Panc1 (cell line): ENCODE measurements at places on chromosomes 11 and 22. TPM values are rescaled to one million over a fixed set of nuclear protein-coding genes. Genes with fewer than 3 reads are reported as not detected.

Gene OR51B4
- total RNA-seq = not detected

Gene FGF4
- not detected for total RNA-seq

- DNase-seq = no peak
These were observed 390 bp upstream of the CKAP5 start for GRCh38 chr11:46846510-46846830.

DNA sequence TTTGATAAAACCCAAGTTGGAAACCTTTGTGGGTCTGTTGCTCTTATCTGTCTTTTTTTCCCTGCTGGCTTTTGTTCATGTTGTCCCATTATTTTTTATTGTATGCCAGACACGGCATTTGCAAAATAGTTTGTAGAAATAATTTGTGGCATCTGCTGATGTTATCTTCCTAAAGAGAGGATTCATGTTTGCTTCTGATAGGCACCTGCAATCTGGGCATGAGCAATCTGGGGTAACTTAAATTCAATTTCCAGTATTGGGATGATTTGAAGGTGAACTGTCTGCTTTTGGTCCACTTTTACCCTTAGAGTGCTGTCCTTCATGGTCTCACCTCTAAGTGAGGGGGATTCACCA is 126.9 kb downstream of the CEP164 start:
- no peak for DNase-seq

Gene AQP11
- total RNA-seq = 2.3 TPM
